ENCODE measurements at places on chromosomes 12 and 14.
A peak's percentile ranks its signal among the peaks of the same experiment; 100 is the strongest.

GRCh38 chr14:59199614-59200013, 11.1 kb downstream of the DAAM1 start:
- DNase-seq: no peak

GRCh38 chr12:113861708-113862312, 104.3 kb downstream of the RBM19 start:
- DNase-seq: no peak

DNA sequence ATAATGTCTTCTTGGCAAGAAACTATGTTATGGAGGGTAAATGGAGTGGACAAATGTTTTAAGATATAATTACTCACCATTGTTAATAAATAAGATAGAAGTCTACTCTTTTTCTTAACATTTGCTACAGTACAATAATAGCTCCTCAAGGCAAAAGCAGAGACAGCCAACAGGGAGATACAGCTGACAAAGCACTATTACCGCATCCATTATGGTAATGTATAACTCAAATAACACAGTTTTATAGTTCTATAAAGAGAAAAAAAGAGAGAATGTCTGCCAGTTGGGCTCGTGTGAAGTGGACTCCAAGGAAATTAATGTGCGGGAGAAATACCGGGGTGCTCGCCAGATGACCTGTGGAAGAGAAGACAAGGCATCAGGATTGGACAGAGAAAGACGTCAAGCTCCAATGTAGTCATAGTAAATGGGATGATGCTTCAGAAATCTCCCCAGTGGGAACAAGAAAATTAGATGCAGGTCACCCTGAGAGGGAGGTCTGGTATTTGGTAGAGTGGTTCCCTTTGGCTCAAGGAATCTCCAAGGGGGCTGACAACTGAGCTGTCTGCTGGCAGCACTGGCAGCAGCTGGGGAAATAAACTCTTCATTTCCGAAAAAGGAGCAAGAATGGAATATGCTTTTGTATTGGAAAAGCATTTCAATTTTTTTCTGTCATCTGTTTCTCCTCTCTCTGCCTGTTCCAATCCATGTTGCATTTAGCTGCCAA, 343.9 kb downstream of the LRFN5 start:
- DNase-seq: no peak

DNA sequence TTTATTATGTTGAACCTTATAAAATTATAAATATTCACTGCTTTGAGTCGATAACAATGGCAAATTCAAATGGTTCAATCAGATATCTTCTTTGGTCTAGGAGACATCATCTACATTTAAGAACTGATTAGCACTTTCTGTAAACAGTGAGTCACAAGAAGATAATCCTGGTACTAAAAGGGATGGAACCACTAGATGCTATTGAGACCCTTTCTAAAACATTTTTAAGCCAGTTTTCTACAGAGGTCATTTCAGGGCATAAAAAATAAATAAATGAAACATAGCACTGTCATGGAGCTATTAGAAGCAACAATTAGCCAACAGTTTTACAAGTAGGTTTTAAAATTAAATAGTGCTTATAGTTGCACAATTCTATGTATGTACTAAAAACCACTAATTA, 212.2 kb downstream of the DUSP6 start:
- no peak for DNase-seq

- DNase-seq: no peak
Measured at GRCh38 chr14:76205708-76206107, 54.0 kb downstream of the GPATCH2L start.

GRCh38 chr14:30373053-30373452, 185.9 kb upstream of the G2E3 start:
- no peak for DNase-seq

DNA sequence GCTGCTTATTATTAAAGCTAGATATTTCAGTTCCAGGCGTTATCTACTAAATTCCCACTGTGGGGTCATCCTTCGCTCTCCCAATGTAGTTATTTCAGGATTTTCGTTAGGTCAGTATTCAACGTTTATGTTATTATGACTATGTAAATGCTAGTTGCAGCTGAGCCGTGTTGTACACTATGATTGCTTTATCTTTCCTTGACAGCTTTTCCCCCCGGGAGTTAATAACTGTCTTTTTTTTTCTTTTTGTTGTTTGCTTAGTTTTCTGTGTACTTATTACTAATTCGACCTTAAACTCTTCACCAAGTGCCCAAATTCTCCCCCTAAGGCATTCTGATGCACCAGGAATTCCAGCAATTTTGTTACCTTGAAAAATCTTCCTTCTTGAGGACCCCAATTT, 48.5 kb downstream of the SUDS3 start:
- no peak for DNase-seq

- DNase-seq: no peak
Measured at GRCh38 chr12:85017133-85017532, 18.9 kb downstream of the TSPAN19 start.

GRCh38 chr12:119673634-119674033, 5.7 kb downstream of the PRKAB1 start:
- DNase-seq: no peak

DNA sequence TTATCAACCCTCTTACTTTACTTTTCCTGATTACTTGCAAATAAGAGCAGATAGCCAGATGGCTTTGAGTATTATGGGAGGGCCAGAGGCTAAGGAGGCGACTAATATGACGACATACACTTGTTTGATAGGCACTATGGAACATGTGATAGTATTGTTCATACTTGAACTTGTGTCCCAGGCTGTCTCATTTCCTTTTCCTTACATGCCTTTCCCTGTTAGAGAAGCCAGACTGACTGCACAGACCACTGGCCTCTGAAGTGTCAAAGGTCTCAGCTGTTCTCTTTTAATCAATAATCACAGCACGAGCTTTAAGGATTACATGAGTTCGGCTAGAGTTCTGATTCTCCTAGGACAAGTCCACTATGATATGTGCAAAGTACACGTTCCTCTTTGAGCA, 326.0 kb downstream of the PRKD1 start:
- no peak for DNase-seq

DNA sequence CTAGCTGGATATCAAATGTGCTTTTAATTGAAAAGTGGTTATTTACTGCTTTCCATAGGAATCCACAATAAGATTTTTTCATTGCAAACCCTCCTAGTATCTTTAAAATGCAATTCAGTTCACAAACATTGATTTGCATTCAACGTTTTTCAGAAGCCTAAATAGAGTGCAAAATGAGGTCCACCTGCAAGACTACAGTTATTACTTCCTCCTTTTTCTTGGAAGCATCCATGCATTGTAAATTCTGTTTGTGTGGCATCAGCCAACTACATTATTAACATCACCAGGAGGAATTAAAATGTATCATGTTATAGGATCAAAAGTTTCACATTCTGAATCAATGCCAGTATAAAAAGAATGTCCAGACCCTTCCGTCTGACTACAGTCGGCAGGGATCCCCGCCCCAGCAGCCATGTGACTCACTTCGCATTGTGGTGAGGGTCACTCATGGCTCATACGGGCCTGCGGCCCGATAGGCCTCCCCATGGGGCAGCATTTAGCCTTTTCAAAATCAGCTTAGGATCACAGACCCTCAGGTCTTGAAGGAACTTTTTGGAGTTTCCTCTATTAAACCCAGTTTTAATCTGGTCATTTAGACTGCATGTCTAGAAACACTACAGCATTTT, 46.3 kb downstream of the NTF3 start:
- DNase-seq: no peak

DNA sequence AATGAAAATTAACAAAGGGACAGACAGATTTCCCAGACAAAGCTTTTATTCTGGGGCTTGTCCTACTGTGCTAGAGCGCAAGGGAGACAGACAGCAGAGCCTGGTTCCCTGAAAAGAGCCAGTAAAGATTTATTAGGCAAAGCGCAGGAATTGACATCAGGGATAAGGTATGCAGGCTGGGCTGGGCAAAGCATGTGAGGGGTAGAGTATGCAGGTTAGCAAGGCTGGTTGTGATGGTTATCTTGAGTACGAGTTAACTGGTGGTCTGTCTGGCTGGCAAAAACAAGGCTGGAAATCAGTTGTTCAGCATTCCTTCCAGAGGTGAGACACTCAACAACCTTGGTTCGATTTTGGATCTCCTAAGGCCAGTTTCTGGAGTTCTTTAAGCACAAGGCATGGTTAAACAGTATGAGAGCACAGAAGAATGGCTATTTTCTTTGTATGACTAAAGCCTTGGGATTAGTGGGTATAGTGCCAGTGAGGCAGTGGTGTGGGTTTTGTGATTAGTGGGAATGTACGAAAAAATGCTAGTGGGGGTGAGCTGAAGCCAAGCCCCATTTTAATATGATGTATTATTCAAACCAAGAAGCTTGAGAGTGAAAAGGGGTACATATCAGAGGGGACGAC, 30.9 kb downstream of the BTBD7 start:
- no peak for DNase-seq

GRCh38 chr12:89177802-89178395, 174.4 kb downstream of the DUSP6 start:
- no peak for DNase-seq

DNA sequence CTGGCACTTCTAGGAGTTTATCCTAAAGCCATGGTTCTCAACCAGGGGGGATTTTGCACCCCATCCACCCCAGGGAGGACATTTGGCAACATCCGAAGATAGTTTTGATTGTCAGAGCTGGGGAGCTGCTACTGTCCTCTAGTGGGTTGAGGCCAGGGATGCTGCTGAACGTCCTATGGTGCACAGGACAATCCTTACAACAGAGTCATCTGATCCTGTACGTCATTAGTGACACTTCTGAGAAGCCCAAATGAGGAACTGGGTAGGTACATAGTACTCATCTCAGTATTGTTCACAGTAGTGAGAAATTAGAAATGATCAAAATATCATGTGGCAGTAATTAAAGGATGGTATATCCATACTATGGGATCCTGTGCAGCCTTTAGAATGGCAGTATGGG, 185.1 kb downstream of the CHST11 start:
- no peak for DNase-seq

GRCh38 chr14:78967111-78967809, 797.1 kb downstream of the NRXN3 start:
- no peak for DNase-seq

GRCh38 chr12:122974892-122975789, at the start of gene OGFOD2:
TSS of gene OGFOD2 (plus strand) at chr12:122975244. CDS start at chr12:122975252, 8 bp downstream.
- peak; percentile 80 for DNase-seq

DNA sequence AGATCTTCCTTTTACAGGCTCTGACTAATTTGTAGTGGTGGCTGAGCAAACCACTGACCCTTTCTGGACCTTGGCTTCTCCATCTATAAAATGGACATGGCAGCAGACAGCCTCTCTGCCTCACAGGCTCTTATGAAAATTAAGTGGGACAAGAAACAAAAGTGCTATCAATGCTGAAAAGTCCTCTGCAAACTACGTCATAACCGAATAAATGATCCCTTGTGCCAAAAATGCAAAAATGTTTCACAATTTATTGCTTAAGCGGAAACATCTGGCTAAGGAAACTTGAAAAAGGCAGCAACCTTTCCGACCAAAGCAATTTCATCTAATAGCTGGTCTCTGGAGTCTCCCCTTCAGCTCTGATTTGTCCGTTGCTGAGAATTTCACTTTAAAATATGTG, 108.5 kb upstream of the PLXNC1 start:
- DNase-seq: peak; percentile 21

GRCh38 chr12:30732954-30733637, 21.7 kb downstream of the CAPRIN2 start:
- no peak for DNase-seq

- no peak for DNase-seq
Measured at GRCh38 chr12:94760786-94761185, 110.4 kb upstream of the TMCC3 start.

DNA sequence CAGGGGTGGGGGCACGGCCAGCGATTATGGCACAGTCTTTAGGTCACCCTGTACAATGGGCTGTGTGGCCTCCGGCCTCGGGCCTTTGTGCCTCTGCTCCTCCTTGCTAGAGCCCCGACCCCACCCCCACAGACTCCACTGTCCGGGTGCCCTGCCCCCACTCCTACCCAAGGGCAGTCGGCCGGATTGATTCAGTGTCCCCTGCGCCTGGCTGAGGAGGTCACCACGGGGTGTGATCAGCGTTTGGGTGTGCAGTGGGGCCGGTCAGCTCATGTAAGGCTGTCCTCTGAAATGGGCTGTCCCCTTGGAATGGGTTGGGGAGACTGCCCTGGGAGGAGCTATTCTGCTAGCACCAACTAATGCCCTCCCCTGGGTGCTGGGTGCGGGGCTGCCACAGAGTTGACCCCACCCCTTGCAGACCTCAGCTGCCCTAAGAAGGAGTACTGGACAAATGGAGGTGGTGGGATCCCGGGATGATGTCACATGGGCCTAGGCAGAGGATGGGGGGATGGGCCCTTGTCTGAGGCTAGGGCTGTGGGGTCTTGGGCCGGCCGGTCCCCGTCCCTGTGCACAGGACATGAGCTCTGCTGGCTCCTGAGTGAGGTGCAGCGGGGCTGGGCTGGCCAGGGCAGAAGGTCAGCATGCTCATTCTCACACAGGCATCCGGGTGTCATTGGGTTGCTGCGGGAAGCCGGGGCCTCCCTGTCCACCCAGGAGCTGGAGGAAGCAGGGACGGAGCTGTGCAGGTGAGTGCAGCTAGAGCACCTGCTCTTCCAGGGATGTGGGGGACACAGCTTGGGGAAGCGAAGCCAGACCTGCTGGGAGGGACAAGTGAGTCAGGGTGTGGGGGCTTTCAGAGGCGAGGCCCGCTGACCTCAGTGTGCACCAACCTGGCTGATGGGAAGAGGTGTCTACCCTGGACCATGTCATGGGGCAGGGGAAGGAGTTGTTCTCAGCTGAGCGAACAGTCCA, 23.4 kb downstream of the ASPG start:
- no peak for DNase-seq

DNA sequence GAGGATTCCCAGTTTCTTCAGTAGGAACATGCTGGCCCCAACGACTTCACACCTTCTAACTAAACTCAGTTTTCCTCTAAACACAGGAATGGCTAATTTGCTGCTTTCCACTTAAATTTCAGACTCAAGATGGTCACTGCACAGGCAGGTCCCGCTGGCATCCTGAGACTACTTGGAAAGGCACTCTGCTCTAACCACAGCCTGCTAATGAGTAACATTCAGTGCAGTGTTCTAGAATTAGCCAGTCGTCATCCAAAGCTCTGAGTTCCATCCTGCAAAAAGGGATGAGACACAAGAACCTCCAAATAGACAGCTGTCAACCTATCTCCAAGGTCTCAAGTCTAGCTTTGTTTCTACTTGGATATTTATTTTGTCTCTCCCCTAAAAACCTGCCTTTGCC, 6.0 kb downstream of the CCDC92 start:
- DNase-seq: peak; percentile 41

GRCh38 chr12:1533205-1533601, 61.2 kb downstream of the FBXL14 start:
- DNase-seq: no peak

DNA sequence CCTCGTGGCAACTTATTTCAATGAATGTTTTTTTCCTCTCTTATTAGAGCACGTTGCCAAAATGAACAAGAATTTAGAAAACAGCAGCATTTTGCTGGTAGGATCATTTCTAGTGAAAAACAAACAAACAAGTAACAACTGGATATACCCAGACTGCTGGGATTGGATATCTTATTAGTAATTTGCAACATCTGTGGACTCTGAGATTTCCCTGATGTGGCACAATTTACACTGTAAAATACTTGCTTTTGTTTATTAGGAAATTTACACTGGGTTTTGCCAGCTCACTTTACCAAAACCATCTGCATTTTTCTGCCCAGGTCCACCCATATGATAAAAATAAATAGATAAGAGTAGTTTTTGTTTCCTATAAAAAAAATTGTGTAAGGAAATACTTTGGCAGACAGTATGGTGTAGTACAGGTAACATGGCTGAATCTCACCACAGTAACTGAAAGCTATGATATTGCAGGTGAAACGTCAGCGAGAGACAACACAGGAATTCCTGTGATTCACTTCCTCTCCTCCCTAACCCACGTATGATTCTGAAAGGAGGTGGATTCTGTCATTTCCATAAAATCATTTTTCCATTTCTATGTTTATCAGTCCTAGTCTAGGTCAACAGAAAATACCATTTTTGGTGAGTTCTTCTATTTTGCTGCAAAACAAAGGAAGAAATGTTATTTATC, 176.2 kb upstream of the NOVA1 start:
- DNase-seq: no peak

Measured in GM04504 (cell line).